ENCODE measurements at places on chromosomes 4 and X. TPM values are rescaled to one million over a fixed set of nuclear protein-coding genes. Genes with fewer than 3 reads are reported as not detected.
A peak's percentile ranks its signal among the peaks of the same experiment; 100 is the strongest.

HERC6 gene
- 4.9 TPM for total RNA-seq

DNA sequence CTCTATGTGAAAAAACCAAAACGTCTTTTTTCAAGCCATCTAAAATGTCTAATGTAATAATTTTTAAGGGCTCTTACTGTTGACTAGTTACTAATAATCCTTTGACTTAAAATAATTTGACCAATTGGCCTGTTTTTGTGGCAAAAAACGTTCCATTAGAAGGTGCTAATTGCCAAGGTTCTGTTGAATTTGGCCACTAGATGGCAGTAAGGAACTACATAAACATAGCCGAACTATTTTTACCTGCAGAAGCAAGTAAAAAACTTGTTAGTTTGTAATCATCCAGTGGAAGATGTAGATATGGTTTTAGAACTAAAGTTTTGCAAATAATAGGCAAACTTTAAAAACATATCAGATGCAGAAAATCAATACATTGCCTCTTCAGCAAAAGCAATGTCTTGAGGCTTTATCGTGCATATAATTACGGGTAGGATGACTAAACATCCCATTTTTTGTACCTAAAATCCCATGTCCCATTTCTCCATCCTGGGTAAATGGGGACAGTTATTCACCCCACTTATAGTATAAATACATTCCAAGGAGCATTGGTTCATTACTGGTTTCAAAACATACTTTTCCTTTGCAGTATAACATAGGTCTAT lies 57.6 kb downstream of the PROM1 start:
- peak; percentile 6 for DNase-seq

GRCh38 chrX:29535212-29536162 lies 679.9 kb upstream of the MAGEB2 start:
- no peak for DNase-seq

- no peak for DNase-seq
These were observed 52.4 kb downstream of the CBLL2 start for GRCh38 chrX:22325096-22325495.

DNA sequence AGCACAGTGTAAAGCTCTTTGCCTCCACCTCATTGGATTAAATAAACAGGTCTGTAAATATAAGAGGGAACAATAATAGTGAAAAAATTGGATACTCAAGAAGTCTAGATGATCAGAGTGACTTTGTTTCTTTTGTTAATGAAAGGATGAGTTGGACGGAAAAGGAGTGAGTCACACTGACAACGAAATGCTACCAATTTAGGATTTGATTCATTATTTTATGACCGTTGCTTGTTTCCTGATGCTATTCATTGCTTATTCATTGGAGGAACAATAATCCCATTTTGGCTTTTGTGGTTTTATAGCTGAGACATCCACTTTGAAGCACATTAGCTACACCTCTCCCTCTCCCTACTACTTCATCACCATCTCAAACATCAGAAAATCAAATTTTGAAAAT lies 74.4 kb upstream of the DYNLT3 start:
- no peak for DNase-seq

DNA sequence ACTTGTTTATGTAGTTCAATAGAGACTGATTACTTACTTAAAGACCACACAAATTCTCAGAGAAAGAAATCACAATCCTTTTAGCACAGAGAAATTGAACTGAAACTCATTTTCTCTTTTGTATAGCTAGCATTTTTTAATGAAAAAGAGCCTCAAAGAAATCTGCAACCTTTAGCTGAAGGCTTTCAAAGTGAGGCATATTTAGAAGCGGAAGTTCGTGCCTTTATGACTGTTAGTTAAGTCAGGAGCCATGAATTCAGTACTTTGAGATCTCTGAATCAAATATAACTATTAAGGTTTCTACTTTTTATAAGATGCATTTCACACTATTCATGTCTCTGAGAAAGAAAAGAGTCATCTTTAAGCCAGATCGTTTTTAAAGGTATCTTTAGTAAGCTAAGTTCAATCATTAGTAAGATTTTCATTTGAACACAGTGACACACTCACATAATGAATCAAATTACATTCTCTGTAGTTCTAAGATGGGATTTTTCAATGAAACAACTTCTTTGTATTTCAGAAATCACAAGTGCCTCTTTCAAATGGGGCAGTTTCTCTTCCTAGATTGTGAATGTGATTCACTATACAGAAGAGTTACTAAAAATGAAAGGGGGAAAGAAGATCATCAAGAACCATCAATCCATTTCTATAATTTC lies 61.4 kb downstream of the SMARCA1 start:
- no peak for DNase-seq

MAP7D3 gene
- 14.6 TPM for total RNA-seq

DCLK2 gene
- 0.41 TPM for total RNA-seq

NALF2 gene
- total RNA-seq, result not detected

DNA sequence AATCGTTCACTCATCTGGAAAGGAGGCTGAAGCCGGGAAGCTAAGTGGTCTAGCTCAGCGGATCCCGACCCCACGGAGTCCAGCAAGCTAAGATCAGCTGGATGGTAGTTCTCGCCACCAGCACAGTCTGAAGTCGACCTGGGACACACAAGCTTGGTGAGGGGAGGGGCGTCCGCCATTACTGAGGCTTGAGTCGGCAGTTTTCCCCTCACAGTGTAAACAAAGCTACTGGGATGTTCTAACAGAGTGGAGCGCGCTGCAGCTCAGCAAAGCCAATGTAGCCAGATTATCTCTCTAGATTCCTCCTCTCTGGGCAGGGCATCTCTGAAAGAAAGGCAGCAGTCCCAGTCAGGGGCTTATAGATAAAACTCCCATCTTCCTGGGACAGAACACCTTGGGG lies 555.4 kb downstream of the BCOR start:
- DNase-seq, result no peak

- DNase-seq, result no peak
These were observed 10.0 kb downstream of the MGST2 start for GRCh38 chr4:139675651-139676050.

GRCh38 chr4:7759635-7760034 lies 180.0 kb downstream of the AFAP1 start:
- DNase-seq, result no peak

DNA sequence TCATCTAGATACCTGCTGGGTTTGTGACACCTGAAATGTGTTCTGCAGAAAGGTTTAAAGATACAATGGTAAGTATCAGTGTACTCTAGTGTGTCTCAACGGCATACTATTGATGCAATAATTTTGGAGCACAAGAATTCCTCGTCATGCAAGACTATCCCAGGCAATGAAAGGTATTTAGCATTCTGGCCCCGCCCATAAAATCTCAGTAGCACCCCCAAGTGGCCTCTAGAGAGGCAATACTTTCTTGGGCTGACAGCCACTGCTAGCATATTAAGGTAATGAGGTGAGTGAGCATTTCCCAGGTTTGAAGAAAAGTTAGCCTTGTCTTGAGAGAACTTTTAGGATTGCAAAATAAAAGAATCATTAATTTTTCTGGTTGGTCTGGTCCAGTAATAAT lies 24.0 kb downstream of the TAB3 start:
- no peak for DNase-seq

DNA sequence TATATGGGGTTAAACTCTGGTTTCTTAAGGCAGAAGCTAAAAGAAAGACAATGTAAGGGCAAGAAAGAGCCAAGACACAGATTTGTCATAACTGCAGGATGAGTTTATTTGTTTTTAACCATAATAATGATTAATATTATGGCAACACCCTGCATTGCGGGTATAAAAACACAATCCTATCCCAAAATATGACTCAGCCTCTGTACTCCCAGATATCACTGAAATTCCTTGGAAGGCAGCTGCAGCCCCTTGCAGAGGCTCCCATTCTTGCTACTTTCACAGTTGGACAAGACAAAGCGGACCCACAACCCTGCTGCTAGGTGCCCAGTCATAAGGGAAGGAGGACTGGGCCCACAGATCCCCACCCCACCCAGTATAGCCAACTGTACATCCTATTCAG lies 20.4 kb upstream of the FGF16 start:
- no peak for DNase-seq

GRCh38 chr4:126705266-126705665 lies 927.5 kb upstream of the INTU start:
- DNase-seq, result no peak

DNA sequence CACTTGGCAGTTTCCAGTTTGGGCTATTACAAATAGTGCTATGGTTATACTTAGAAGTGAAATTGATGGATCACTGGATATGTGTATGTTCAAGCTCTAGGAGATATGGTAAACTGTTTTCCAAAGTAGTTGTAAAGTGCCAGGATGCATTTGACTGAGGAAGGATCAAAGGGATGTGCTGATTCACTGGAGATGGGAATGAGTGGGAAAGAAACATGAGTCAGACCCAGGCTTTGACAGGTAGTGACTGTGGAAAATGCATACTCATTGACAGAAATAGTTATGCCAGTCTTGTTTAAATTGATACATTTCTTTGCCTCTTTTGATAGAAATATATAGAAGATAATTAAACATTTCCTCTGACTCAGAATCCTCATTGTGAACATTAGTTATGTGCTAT lies 77.9 kb downstream of the CEP135 start:
- DNase-seq, result no peak

RHOXF1 gene
- not detected for total RNA-seq

TECRL gene
- total RNA-seq, result not detected

DNA sequence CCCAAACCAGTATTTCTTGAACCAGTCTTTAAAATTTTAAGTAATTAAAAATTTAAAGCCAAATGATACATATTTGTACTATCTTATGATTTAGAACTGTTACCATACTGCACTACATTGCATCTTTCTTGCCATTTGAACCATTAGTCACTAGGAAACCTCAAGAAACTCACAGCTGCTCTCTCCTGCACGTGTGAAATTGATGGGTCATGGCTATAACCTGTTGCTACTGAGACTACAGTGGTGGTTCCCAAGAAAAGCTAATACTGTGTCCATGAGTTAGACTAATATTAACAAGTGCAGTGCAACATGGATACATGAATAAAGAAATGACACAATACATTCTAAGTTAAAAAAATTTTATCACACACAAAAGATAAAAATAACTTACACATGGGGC lies 88.4 kb downstream of the PDE5A start:
- DNase-seq, result no peak

- no peak for DNase-seq
These were observed 278.2 kb upstream of the CXXC4 start for GRCh38 chr4:104772849-104773248.

DNA sequence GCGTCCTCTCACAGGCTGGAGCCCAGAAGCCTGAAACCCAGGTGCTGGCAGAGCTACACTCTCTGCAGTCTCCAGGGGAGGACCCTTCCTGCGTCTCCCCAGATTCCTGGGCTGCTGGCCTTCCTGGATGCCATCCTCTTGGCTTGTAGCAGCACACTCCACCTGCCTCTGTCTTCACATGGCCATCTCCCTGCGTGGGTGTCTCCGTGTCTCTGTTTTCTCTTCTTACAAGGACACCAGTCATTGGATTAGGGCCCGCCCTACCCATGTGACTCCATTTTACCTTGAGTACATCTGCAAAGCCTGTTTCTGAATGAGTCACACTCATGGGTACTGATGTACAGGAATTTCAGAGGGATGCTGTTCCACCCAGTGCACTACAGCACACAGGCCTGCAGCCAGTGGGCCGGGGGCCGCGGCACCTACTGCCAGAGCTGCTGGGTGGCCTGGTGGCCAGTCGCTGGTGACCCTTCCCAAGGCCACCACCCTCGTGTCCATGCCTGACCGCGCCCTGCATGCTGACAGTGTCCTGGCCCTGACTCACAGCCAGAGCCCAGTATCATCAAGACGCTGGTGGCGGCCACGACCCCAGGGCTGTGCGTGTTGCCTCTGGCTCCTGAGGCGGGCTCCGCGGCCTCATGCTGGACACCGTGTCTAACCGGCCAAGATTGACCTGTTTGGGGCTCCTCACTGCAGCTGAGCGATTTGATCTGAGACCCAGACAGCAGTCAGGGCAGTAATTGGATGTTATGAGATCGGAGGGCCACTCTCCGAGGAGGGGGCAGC lies 63.6 kb upstream of the NKX1-1 start:
- no peak for DNase-seq

- no peak for DNase-seq
These were observed 471.7 kb downstream of the GASK1B start for GRCh38 chr4:157700898-157701694.

SPANXC gene
- total RNA-seq, result 13.5 TPM

DNA sequence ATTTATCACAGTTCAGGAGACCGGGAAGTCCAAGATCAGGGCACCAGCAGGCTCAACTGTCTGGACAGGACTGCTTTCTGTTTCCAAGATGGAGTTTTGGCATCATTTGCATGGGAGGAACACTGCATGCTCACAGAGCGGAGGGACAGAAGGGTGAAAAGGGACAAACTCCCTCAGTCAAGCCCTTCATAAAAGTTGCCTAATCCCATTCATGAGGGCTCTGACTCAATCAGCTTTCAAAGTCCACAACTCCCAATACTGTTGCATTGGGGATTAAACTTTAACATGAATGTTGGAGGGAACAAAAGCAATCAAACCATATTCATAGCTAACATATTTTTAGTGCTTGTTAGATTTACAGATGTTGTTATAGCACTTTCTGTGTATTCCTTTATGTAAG lies 158.9 kb upstream of the MAD2L1 start:
- DNase-seq, result no peak

DNA sequence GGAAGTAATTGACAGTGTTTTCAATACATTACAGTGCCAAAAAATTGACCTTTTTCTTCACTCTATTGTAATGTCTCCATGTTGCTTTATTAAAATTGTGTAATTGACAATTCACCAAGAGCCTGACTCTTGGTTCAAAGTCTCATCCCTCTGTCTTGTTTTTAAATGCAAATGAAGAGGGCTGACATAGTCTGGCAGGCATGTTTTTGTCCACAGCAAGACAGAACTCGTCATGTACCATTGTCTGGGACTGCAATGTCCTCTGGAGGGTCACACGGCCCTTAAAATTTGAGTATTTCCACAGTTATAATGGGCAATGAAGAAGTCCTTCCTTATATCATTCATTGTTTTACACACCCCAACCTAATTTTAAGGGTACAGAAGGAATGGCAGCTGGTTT lies 38.0 kb upstream of the FBXW7 start:
- no peak for DNase-seq

SRPK3 gene
- total RNA-seq, result 0.40 TPM

P2RY8 gene
- not detected for total RNA-seq

DNA sequence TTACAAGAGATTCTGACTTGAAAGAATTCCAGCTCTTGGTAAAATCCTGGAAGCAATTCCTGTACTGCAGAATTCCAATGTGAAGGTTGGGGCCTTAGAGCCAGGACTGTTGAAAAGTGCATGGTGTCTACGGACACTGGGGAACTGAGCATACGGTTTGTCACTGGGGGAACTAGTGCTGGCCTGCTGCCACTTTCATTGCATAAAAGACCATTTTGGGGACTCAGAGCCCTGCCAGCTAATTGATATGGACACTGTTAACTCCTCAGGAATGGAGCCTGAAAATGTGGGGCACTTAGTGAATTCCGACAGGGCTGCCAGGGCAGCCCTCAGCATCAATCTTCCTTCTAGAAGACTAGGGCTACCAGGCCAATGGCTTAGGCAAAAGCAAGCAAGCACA lies 55.9 kb downstream of the AMOT start:
- no peak for DNase-seq
